Stimulated activated CD4-positive, alpha-beta T cell treated with anti-CD3 and anti-CD28 coated beads, TNF-alpha, amount 100 ng/mL, for 1 hour (primary cell): ENCODE measurements at places on chromosomes 11 and 22.

DNA sequence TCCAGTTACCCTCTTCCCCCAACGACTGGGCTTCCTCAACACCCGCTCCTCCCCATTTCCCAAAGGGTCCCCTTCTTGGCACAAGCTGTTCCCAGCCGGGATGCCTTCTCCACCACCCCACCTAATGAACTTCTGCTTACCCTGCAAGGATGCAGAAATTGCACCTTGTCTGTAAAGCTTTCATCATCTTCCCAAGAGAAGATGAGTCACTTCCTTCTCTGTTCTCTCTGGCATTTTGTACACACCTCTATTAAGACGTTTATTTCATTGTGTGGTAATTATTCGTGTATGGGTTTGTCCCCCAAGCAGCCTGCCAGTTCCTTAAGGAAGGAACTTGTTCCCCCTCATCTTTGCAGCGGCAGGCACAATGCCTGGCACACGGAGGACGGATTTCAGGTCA, 351.1 kb downstream of the CADM1 start:
- no peak for DNase-seq

- DNase-seq: no peak
These were observed 33.2 kb downstream of the C11orf96 start for GRCh38 chr11:43975629-43976028.

DNA sequence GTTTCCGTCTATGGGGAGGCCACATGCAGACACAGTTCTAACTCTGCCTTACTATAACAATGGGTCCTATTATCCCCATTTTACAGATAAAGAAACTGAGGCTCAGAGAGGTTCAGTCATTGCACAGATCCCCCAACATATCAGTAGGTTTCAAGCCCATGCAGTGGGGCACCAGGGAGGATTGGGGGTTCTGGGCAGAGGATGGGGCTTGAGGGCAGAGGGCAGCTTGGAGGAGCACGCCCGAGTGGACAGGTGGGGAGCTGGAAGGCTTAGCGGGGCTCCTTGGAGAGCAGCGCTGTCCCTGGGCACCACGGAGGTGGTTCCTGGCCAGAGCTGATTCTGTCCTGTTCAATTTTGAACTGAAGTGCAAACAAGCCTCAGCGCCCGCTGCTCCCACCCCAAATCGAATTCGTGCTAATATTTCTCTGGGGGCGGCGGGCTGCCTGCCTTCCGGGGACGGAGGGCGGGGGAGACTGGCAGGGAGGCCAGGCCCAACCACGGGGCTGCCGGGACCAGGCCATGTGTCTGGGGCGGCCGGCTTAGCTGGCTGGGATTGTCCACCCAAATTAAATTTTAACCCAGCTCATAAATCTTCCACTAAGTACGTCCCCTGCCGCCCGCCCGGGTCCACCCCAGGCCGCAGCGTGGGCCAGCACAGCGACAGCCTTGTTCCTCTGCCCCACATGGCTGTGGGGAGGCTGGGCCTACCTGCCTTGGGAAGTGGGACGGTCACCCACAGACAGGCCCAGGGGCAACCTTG, 49.4 kb downstream of the FLRT1 start:
- DNase-seq: no peak

- no peak for DNase-seq
These were observed 36.5 kb downstream of the PRDM11 start for GRCh38 chr11:45182902-45183301.

- DNase-seq: no peak
These were observed 858.8 kb downstream of the METTL15 start for GRCh38 chr11:28966951-28967350.

- DNase-seq: no peak
These were observed 40.5 kb downstream of the MICAL2 start for GRCh38 chr11:12150831-12151382.

- no peak for DNase-seq
These were observed 24.3 kb downstream of the KIAA0930 start for GRCh38 chr22:45216133-45217003.

DNA sequence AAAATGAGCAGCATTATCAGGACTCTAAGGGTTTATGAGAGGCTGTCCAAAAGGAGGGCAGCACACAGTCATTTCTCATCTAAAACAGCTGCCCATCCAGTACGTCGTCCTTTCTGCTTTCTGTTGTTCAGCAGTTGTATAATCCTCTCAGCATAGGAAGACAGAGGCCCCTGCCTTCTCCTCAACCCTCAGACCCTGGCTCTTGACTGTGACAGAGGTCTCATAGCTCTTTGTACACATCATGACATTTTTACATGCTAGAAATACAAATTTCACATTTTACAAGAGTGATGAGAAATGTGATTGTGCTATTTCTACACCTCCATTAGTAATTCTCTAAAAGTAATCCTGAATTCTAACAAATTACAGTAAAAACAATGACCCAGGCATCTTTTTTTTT, 36.2 kb upstream of the ZC3H12C start:
- no peak for DNase-seq

GRCh38 chr11:96324912-96325311, 18.1 kb downstream of the MAML2 start:
- DNase-seq: no peak

DNA sequence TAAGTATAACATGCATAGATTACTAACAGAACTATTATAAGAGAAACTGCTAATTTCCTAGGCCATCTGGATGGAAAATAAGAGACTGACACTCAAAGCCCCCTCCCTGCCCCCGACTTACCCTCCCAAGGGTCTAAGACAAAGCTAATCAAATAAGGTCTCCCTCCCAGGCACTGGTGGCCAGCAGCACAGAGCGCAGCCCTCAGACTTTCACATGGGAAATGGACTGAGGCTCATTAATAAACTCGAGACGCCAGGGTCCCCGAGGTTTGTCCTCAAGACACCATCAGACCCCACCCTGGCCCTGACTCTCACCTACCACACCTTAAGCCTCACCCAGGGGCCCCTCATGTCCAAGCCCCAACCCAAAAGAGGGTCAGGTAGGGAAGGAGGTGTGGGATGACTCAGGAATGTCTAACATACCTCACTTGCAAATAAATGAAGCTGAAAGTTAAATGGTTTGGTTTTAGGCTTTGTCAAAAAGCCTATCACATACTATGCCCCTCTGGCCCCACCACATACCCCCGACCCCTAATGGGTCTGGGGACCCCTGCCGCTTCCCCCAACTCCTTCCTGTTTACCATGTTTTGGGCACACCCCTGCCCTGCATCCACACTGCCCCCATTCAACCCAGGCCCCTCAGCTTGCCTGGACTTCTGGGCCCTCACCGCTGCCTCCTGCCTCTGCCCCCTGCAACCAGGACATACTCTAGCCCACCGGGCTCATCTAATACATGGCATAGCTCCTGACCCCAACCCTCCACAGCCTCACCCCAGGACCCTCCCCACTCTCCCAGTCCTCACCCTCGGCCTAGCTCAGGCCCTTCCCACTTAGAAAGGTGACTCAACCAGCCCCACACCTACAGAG, 11.4 kb downstream of the ARAP1 start:
- DNase-seq: no peak

GRCh38 chr11:125256541-125257189, 92.1 kb downstream of the PKNOX2 start:
- no peak for DNase-seq

DNA sequence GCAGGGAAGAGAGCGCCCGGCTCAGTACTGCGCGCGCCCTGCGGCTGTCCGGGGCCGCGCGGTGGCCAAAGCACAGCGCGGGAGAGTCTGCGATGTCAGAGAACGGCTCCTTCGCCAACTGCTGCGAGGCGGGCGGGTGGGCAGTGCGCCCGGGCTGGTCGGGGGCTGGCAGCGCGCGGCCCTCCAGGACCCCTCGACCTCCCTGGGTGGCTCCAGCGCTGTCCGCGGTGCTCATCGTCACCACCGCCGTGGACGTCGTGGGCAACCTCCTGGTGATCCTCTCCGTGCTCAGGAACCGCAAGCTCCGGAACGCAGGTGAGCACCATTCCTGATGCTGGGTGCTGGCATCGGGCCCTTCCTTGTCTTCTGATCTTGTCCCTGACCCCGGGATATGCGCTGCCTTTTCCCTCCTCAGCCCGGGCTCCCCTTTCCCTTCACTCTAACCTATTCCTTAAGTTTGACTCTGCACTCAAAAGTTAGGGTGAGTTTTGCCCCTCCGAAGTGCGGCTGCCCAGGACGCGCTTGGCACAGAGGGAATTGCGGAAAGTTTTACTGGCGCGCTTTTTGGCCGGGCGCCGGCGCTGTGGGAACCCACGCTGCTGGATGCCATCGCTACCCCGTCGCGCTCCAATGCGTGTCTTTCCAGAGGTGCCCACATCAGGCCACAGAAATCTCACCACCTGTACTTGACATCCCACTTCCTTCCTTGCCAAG, at the start of gene MTNR1B:
Gene MTNR1B, plus strand, starts transcription at position 18 of the 714 bp plus-strand sequence. Its CDS starts 75 bp downstream, at position 93.
- DNase-seq: no peak

- DNase-seq: no peak
These were observed 56.3 kb upstream of the SOX6 start for GRCh38 chr11:16412525-16413172.

- no peak for DNase-seq
These were observed 7.3 kb downstream of the KIAA0930 start for GRCh38 chr22:45233386-45233785.

GRCh38 chr22:31269892-31270579, 22.3 kb downstream of the PIK3IP1 start:
- no peak for DNase-seq

DNA sequence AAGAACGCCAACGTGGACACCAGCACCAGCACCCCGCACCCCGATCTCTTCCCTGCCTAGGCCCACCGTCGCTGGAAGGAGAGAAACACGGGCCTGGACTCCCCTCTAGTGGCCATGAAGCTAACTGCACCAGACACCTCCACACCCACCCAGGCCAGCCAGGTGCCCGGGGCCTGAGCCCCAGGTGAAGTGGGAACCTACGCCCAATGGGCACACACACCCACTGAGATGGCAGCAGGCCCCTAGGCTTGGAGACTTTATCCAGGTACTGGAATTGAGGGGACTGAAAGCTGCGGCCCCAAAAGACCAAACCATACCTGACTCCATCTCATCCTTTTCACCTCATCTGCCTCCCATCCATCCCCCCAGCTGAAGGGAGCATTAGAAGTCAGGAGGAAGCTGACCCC, 81.0 kb downstream of the BUD13 start:
- no peak for DNase-seq

DNA sequence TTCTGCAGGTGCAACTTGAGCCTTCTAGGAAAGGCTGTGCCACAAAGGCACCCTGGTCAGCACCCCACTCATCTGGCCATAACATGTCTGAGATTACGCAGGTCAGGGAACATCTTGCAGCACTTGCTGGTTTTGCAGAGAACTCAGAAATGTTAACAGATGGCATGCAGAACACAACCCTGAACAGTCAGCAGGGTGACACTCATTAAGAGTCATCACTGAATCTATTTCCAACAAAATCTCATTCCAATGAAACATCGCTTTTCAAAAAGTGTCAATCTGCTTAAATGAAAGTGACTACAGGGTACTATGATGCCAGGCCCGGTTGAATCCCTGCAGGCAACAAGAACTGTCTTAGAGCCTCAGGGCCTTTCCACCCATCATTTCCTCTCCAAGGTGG, 369.8 kb upstream of the CCDC90B start:
- DNase-seq: no peak

DNA sequence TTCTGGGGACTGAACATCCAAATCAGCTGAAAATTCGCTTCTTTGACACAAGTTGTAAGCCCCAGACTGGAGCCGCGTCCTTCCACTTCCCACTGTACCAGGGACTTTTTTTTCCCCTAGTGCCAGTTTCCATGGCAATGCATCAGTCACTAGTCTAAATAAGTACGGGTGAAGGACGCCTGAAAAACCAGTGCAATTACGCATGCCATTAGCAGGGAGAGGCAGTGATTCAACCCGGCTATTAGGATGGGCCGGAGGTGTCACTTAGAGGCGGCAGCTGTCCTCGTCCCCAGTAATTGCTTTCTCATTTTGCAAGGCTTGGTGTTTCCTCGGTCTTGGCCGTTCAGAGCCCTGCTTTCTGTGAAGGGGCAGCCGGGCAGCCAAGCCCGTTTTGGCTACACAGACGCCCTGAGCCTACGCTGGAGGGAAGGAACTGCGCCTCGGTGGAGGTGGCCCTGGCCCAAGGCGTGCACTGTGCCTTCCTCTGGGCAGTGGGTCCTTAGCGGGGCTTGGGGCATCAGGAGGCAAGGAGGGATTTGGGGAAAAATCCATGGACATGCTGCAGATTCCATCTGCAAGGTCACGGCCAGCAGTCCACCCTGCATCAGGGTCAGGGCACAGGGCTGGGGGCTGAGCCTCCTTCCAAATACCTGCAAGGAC, 319.7 kb downstream of the CTTN start:
- DNase-seq: no peak

DNA sequence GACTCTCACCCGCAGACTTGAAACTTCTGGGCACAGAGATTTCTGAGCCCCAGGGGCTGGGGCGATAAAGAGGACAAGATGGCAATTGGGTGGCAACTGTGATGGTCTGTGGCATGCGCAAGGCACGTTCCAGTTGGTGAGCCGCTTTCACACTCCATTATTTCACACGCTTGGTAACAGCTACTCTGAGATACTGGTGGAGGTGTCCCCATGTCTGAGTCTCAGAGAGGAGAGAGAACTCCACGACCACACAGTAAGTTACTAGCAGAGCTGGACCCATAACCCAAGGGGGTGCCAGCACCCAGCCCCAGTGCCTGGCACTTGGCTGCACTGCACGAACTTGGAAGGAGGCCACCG, 6.0 kb upstream of the KCNJ4 start:
- no peak for DNase-seq

- no peak for DNase-seq
These were observed 398 bp upstream of the FAM89B start for GRCh38 chr11:65571940-65572339.

DNA sequence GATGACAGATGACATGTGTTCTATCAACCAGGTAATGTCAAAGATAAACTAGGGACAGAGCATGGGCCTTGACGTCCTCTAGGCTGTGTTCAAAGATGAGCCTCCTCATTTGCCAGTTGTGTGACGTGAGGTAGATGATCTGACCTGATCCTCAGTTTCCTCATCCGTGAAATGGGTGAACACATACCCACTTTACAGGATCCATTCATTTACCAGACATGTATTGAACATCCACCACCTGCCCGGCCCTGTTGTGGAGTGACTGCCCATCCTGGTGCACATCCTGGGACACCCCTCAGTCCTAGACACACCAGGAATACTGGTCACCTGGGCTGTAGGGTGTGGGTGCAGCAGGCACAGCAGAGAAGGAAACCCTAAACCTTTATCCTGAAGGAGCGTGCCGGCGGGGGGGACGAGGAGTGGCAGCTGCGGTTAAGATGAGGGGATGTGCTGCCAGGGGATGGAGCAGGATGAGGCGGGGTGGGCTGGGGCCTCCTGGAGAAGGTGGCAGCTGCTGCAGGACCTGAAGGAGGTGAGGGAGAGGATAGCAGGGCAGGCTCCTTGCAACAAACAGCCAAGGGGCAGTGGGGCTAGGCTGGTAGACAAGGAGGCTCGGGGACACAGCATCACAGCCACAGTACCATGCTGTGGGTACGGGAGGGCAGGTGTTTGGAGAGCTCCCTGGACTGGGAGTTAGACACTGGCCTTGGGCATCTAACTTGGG, 8.4 kb downstream of the CLDN5 start:
- DNase-seq: no peak

DNA sequence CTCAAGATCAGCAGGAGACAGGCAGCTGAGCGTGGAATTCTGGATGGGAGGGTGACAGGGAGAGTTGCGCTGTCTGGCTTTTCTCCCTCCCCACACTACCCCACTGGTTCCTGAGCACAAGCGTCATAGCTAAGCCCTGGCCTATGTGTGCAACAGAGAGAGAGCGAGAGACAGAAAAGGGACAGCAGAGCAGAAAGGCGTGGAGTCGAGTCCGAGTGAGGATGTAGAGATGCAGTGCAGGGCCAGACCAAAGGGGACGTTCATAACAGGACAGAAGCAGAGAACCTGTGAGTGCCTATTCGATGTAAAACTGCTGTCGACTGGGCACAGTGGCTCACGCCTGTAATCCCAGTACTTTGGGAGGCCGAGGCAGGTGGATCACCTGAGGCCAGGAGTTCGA, 94.0 kb upstream of the TMEM45B start:
- DNase-seq: no peak

- DNase-seq: no peak
These were observed at the start of gene ZFTA for GRCh38 chr11:63768237-63769041. ZFTA (minus strand) TSS chr11:63768775; CDS start chr11:63768622, 153 bp downstream.
